ENCODE measurements at places on chromosomes 11 and 22.

- peak; percentile 58 for DNase-seq
Observed at GRCh38 chr11:67119585-67120391, 725 bp downstream of the KDM2A start.

DNA sequence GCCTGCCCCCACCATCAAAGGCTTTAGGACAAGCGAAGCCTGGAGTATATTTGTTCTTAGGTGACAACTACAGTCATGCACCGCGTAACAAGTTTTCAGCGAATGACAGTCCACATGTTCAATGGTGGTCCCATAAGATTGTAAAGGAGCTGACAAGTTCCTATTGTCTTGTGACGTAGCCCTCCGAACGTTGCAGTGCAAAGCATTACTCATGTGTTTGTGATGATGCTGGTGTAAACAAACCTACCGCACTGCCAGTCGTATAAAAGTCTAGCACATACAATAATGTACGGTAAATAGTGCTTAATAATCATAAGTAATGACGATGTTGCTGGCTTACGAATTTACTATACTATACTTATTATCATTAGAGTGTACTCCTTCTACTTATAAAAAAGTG is 41.3 kb downstream of the ADAMTS15 start:
- DNase-seq = no peak

- DNase-seq = no peak
Observed at GRCh38 chr11:75240311-75241035, at the start of gene TPBGL. Gene TPBGL, plus strand, starts transcription at chr11:75240774. Its CDS starts 276 bp downstream, at chr11:75241050.

DNA sequence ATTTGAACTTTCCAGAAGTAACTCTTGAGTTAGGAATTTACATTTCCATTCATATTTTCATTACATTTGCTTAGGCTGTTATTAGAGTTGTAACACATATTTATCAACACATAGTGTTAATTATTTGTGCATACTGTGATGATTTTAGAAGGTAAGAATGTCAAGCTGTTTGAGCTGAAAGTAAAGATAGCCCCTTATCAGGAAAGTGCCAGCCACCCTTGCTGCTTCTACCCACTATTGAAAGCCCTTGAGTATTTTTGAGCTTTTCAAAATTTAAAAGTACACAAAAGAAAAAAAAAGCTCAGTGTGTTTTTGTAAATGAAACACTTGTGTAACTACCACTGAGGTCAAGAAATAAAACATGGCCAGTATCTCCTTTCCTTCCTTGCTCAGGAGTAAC is 8.0 kb downstream of the APLP2 start:
- DNase-seq = no peak

DNA sequence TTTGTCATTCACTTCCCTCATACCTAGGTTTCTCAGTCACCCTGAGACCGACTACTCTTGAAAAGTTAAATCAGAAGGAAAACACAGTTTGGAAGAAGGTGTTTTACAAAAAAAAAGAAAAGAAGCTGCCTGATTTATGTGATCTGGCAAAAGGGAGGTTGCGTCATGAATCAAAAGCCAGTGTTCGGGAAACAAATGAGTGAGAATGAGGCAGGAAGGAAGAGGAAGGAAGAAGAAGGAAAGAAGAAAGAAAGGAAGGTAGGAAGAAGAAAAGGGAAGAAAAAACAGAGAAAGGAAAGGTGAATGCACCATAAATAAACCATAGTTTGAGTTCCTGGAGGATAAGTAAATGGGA is 314.6 kb downstream of the BLID start:
- no peak for DNase-seq

- no peak for DNase-seq
Observed at GRCh38 chr11:60971520-60971919, at the start of gene CD6. Gene CD6, plus strand, starts transcription at chr11:60971680. Its CDS starts 186 bp downstream, at chr11:60971866.

DNA sequence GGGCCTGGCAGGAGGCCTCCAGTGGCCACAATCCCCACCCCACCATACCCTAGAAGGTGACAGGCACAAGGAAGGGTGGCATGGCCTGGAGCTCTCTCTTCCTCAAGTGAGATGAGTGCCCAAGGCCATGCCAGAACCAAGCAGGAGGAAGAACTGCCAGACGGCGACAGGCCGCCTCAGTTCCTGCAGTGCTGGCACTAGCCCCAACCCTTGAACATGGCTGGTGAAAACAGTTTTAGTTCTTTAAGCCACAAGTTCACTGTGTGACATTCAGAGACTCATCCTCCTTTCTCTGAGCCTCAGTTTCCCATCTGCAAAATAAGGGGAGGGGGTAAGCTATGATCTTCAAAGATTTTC is 9.8 kb downstream of the CHRDL2 start:
- DNase-seq = no peak

GRCh38 chr11:94665116-94665659 is 98.0 kb downstream of the PIWIL4 start:
- DNase-seq = no peak

GRCh38 chr11:120632579-120632978 is 121.0 kb downstream of the GRIK4 start:
- no peak for DNase-seq

DNA sequence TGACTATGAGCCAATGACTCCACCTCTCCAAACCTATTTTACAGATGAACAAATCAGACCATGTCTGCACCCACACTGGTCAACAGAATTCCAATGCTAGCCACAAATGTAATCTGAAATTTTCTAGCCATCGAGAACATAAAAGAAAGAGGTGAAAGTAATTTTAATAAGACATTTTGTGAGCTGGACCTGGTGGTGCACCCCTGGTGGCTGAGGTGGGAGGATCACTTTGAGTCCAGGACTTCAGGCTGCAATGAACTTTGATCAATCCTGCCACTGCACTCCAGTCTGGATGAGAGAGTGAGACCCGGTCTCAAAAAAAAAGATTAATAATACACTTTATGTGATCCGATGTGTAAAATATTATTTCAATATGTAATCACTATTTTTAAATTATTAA is 9.4 kb upstream of the RNF185 start:
- DNase-seq = no peak

GRCh38 chr11:112455791-112456190 is 195.1 kb upstream of the PLET1 start:
- DNase-seq = no peak

GRCh38 chr22:20027966-20028854 is 7.3 kb downstream of the TANGO2 start:
- peak; percentile 15 for DNase-seq

GRCh38 chr11:128157423-128158298 is 429.7 kb downstream of the ETS1 start:
- peak; percentile 97 for DNase-seq

DNA sequence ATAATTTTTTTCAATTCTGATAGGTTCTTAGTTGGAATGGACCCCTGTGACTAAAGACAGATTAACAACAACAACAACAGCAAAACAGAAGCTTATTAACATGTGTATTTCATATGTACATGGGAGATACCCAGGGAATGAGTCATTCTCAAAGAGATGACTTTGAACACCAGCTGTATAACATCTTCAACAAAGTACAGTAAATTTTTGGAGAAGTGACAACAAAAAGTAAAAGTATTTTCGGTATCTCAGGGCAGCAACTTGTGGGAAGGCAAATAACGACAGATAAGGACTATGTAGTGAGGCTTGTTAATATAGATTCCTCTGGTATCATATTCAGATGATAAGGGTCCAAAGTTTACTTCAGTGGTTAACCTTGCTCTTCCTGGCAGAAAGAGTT is 573.4 kb upstream of the RAG2 start:
- DNase-seq = no peak

GRCh38 chr11:130651066-130651855 is 202.8 kb downstream of the ADAMTS15 start:
- DNase-seq = no peak

DNA sequence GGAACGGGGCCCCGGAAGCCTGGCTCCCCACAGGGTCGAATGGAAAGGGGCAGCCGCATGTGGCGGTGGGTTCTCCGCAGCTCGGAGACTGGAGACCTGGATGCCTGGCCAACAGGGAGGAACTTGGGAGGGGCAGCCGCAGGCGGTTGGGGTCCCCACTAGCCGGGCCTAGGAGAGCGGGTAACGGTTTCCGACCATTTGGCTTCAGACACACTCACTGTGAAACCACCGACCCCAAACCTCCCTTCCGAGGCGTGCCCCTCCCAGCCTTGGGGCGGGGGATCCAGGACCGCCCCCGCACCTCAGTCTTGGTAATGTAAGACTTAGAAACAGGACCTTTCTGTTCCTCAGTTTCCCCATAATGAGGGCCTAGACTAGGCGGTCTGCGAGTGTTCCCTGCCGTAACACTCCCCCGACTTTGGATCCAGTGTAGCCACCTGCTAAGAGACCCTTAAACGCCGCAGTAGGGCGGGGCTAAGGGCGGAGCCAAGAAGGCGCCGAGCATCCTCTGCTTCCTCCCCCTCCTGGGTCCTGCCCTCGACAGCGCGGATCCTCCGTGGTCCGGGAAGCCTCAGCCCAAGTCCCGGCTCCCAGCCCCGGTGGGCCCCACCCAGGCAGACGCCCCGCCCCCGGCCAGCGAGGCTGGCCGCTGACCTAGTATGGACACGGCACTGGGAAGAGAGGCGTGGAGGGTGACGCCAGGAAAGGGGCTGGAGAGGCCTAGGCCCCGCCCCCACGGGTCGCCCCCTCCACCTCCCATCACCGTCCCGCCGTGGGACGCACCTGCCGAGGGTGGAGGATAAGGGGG is 1.8 kb upstream of the RASGRP2 start:
- no peak for DNase-seq

DNA sequence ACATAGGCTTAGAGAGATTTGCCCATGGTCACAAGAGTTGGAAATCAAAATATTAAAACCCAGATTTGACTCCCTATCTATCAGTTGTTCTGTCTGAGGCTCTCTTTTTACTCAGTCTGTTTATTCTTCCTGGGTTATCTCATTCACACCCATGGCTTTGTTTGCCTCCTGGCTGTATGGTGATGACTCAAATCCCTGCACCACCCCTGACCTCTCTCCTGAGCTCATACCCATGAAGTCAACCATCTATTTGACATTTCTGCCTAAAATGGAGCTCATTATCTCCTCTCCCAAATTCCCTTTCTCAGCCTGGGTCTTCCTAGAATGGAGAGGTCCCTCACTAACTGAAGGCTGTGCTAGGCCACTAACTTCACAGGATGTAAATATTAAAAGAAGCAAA is 27.8 kb upstream of the CCDC134 start:
- no peak for DNase-seq

DNA sequence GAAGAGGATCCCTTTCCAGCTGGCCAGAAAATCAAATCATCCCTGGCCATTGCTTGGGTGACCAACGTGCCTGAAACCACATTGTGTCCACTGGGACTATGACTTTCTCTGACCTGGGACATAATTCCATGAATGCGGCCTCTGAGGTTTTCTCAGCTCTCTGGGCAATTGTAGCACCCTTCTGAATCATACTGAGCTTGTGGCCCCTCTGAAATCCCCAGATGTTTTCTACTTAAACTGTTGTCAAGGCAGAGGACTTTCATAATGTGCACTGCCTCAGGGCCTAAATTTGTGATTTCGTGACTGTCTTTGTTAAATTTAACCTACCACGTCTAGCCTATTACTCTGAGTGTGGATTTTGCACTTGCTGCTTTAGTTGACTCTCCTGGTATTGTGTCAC is 321.1 kb upstream of the PLET1 start:
- no peak for DNase-seq

DNA sequence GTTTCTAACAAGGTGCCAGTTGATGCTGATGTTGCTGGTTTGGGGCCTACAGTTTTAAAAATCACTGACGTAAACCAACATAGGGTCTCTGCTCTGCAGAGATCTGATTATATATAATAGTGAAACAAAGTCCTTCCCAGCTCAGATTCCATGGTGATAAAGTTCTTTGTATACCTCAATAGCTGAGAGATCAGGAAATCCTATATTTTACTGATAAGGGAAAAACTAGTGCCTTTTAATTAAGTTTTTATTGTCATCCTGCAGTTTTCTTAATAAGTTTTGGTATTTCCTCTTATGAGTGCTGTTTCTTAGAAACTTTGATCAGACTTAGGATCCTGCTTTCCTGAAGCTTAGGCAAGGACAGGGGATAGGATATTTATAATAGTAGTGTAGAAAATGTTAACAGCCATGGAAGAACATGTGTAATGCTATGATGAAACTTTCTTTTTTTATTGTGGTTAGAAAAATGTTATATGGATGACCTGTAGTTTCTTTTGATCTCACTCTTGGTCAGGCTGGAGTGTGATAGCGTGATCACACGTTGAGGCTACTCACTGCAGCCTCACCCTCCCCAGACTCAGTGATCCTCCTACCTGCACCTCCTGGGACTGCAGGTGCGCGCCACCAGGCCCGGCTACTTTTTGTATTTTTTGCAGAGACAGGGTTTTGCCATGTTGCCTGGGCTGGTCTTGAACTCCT is 14.1 kb downstream of the CAPRIN1 start:
- DNase-seq = no peak

DNA sequence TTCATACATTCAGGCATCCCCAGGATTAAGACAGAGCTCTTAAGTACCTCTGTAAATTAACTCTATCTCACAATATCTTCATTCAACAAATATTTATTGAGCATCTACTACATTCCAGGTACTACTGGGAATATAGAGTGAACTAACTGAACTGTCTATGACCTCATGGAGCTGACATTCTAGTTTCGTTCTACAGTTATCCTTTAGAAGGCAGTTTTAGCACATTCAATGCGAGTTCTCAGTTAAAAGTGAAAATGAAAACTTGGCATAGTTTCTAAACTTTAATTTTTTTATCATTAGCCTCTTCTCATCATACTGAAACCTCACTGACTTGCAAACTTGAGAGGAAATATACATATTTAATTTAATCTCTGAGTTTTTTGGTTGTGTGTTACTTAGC is 10.7 kb upstream of the MS4A6E start:
- DNase-seq = no peak

DNA sequence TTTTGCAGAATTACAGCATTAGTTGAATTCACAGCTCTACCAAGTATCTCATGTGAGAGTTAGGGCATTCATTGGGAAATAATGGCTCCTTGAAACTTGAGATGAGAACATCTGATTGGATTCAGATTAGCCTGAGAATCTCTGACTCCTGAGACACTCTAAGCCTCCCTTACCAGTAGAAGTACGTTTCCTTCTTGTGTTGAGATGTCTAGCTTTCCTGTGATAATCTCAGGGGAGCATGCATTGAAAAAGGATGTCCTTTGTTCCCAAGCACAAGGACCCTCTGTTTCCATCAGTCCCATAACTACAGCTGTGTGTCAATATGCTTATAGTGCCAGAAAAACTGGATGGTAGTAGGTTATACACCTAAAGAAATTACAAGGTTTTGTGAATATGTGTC is 35.2 kb upstream of the RDX start:
- no peak for DNase-seq

DNA sequence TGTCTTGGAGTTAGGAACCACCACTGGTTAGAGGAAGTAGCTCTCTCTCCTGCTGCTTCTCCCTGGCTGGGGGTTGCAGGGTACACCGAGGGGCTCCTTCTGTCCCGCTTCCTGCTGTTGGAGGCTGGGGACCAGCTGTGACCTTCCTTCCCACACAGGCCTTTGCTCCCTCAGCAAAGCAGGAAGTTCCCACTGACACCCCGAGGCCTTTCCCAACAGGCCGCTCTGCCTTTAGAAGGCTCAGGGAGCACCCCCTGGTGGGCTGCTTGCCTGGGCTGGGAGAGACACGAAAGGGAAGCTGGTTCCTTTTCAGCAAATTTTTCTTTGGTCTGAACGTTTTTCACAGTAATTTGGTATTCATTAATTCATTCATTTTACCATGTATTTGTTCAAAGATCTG is 527.9 kb upstream of the B3GAT1 start:
- DNase-seq = peak; percentile 54

- no peak for DNase-seq
Observed at GRCh38 chr22:47125603-47126002, 363.2 kb downstream of the TBC1D22A start.

- DNase-seq = no peak
Observed at GRCh38 chr22:43827003-43827735, 15.1 kb upstream of the EFCAB6 start.

GRCh38 chr11:119828006-119828405 is 99.0 kb upstream of the NECTIN1 start:
- no peak for DNase-seq

- DNase-seq = no peak
Observed at GRCh38 chr22:19816372-19817119, 38.1 kb downstream of the GNB1L start.

All from NCI-H526 (cell line).